ENCODE measurements at places on chromosomes 13 and 19.
A peak's percentile ranks its signal among the peaks of the same experiment; 100 is the strongest.

DNA sequence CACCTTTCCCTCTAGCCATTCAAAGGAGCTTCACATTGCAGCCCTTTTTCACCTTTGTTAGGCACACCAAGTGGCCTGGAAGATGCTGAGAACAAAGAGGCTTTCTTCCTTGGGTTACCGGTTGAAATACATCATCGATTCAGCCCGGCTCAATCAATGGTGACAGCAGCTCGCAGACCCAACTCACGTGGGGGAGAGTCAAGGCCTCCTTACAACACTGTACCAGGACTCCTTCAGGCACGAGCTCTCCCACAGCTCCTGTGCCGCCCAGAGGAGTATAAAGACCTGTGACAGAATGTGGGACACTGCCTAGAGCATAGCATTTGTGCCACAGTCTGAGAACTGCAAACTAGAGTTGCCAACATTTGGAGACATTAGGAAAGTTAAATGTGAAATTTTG, 3.9 kb upstream of the LRRC63 start:
- no peak for DNase-seq

DNA sequence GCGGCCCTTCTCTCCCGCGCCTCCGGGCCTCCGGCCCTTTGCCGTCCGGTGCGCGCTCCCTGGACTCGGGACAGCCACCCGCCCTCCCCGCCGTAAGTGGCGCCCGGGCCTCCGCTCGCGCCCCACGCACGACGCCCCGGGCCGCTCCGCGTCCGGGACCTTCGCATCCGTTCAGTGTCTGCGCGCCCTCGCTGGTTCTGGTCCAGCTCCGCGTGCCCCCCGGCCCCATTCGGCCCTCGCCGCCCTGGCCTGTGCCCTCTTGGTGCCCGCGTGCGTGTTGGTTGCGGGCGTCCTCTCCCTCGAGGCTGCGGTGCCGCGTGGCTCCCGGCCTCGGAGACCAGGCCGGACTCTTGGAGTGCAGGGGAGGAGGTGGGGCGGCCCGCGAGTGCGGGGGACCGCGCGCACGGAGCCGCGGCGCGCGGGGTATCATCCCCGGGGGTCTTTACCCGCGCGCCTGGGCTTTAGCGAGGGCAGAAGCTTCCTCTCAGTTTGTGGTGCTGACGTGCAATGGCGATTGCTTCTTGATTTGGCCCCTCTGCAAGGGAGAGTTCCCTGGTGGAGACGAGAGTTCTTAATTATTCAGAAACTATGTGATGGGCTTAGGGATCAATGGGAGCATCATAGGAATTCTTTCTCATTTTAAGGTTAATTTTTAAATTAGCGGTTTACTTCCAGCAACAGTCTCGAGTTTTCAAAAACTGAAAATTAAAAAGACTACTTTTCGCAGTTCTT, 757 bp downstream of the WASF3 start:
- no peak for DNase-seq

GRCh38 chr13:94515374-94515773, 35.9 kb upstream of the DCT start:
- no peak for DNase-seq

DNA sequence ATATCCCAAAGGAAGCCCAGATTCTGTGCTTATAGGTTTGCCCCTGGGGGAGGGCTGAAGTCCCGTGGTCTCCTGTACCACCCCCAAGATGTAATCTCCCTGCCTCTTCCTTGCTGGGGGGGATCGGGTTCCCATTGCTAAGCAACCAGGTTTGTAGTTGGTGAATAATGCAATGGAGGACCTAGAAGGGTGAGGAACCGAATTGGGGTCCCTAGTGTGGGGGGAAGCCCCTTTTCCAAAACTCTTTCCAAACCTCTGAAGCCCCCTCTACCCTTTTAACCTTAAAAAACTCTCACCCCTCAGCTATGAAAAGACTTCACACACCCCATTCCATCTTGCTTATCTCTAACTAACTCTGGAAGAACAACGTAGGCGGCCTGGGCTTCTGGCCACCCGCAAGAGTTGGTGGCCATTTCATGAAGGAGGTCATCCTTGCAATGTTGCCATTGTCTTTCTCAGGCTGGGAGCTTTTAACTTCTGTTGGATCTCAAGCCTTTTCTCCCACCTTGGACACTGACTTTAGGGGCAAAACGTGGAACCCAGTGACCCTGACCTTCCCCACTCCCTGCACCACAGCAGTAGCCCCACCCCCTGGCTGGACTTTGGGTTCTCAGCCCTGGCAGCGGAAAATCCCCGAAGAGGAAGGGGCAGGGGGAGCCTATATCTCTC, 661 bp downstream of the PALM3 start:
- DNase-seq, result no peak

- DNase-seq, result no peak
These were observed 11.4 kb downstream of the ELF1 start for GRCh38 chr13:41007744-41008128.

GRCh38 chr13:99289674-99290337, 17.4 kb downstream of the GPR183 start:
- no peak for DNase-seq

- DNase-seq, result no peak
These were observed 63.7 kb downstream of the CRYL1 start for GRCh38 chr13:20461860-20462532.

DNA sequence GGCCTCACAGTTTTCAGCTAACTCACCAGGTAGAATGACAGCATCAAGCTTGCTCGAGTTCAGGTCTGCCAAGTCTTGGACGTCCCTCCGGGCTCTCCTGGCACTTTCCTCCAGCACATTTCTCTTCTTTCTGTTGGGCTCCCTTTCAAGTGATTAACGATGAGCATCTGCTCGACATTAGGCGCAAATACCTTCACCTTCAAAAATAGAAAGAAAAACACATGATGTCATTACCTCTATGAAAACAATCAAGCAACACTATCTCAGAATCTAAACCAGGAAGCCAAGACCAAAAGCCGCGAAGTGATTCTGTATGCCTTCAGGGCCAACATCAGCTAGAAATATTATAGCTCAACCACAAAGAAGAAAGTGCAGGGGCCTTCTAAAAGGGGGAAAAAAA, 15.4 kb upstream of the CLN5 start:
- no peak for DNase-seq

DNA sequence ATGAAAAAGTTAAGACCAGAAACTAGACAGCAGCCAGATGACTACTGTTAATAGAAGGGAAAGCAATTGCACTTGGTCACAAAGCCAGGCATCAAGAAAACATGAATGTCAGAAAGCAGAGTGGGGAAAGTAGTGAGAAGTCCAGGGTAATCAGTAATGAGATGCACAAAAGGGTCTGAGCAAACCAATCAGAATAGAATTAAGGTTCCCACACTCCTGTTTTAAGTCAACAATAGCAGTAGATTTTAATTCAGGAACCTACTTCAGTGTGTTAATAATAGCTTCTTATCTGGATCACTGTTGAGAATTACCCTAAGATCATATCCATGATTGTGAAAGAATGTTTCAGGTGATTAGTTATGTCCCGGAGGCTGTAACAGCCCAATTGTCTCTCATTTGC, 72.6 kb upstream of the KLF5 start:
- no peak for DNase-seq

GRCh38 chr13:99237981-99238662, 20.1 kb downstream of the GPR18 start:
- DNase-seq, result no peak

DNA sequence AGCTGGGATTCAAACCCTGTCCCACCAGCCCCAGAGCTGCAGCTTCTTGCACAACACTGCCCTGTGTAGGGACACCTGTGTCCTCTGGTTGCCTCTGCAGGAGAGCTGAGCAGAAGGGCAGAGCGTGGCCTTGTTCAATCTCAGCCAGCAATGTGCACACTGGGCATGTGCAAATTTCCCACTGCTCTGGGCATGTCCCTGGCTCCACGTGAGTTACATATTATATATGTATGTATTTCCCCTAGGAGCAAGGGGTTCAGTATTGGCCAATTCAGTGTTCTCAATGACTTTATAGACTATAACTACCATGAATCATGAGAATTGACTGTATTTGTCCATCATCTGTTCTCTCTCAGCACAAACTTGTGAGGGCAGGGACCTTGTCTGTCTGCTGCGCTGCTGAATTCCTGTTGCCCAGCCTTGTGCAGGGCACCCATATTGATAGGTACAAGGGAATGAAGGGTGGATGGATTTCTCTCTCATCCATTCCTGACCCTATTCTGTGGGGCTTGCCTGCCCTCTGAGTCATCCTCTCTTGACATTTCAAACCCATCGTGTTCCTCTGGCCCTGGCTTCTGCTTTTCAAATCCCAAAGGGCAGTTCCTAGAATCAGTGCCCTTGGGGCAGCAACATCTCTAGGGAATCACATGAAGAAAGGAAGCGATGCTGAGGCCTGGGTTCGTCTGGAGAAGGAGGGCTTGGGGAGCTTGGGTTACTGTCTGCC, 69.7 kb downstream of the ERICH6B start:
- DNase-seq, result no peak

- DNase-seq, result peak; percentile 81
These were observed at the start of gene KASH5 for GRCh38 chr19:49387936-49388372. KASH5 (plus strand) TSS chr19:49388249; CDS start chr19:49390884, 2,635 bp downstream.

GRCh38 chr13:100090861-100091260, 2.0 kb downstream of the PCCA start:
- DNase-seq, result no peak

DNA sequence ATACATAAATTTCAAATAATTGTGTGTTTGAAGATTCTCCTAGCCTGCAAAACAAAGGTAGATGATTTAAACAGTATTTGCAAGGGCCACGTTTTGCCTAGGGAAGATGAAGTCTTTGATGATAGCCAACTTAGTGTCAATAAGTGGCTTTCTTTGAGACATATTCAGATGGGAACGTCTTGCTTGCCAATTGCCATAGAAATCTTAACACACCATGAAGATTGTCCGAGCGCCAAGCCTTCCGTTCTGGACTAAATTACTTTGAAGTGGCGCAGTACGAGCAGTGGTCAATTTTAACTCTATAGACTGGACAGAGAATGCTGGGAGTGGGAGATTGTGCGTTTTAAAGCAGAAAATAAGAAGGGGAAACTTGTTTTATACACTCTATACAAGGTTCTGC, 9.9 kb downstream of the ZIC5 start:
- DNase-seq, result no peak

DNA sequence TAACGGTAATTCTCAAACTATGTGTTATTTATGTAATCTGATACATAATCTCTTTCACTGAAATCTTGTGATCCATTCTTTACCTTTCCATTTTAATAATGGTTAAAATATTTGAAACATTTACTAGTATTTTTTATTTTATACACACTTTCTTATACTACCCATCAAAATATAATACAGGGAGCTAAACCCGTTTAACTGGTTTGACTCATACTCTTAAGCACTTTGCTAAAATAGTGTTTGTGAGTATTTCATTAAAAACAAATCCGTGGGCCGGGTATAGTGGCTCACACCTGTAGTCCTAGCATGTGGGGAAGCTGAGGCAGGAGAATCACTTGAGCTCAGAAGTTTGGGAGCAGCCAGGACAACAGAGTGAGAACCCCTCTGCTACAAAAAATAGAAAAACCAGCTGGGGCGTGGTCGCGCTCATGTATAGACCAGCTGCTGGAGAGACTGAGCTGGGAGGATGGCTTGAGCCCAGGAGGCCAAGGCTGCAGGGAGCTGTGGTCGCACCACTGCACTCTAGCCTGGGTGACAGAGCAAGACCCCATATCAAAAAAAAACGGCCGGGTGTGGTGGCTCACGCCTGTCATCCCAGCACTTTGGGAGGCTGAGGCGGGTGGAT, 43.8 kb upstream of the DCUN1D2 start:
- DNase-seq, result no peak

DNA sequence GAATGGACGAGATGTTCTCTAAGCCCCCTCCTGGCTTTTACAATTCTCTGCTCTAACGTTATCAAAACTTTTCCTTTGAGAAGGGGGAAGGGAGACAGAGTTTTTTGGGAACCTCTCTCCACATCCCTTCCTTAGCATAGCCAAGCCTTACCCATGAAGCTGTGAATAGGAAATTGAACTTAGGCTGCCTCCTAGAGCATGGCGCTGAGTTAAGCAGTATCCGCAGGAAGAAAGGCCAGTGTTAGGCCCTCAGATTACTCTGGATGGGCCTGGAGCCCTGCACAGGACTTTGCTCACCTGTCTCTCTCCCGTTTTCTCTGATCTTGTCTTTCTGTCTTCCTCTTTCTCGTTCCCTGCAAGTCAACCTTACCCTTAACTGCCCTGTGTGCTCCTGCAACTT, 39.6 kb downstream of the CYP2B6 start:
- no peak for DNase-seq

- DNase-seq, result no peak
These were observed 1082.9 kb downstream of the UQCRFS1 start for GRCh38 chr19:28130066-28130511.

Measured in activated CD4-positive, CD25-positive, alpha-beta regulatory T cell treated with anti-CD3 and anti-CD28 coated beads, Interleukin-2, amount 50 U/mL, for 16 hours (primary cell).